Stimulated activated CD8-positive, alpha-beta memory T cell treated with anti-CD3 and anti-CD28 coated beads, Interleukin-7, amount 100 ng/mL, for 1 hour (primary cell): ENCODE measurements at places on chromosomes 1 and 21.

- DNase-seq, result no peak
These were observed 1093.1 kb downstream of the MRPL39 start for GRCh38 chr21:24514081-24514733.

DNA sequence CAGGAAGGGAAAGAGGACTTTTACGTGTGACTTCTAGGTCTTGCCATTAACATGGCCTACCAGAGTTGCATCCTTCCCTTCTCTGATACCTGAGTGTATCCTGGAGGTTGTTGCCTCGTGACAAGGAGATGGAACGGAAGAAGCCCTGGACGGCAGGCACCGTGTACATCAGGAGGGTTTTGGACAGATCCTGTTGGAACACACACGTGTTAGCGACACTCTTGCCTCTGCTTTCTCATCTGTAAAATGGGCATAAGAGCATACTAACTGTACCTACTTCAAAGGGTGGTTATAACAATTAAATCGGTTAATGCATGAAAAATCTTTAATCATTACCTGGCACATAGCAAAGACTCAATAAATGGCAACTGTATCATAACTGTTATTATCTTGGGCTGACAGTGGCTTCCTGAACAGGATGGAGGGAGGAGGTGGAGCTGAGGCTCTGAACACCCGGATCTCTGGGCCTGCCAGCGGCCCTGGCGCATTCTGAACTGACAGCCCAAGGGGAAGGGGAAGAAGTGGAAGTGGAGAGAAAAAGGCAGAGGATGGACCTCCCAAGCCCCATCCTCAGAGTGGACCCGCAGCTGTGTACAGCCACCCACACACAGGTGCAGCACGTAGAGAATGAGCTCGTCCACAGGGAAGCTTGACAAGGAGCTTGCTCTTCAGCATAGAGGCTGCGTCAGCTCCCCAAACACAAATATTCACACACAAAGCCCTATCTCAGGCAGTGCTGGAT lies 30.2 kb upstream of the EXOSC10 start:
- DNase-seq, result no peak

GRCh38 chr1:182183606-182184005 lies 122.1 kb upstream of the ZNF648 start:
- no peak for DNase-seq

DNA sequence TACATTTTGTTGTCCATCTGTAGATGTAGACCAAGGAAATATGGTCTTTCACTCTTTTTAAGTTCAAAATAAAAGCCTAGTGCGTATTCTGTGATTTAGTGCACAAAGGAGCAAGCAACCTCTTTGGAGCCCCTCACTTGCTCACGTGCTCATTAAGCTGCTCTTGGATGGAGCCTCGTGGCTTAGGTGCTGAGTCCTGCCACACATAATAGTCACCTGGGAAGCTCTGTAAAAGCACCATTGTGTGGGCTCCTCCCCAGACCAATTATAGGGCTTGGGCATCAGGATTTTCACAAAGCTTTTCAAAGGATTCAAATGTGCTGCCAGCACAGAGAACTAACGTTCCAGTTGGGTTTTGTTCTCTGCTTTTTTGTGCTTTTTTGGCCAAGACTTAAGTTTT lies 85.0 kb downstream of the PCP4 start:
- no peak for DNase-seq
